ENCODE measurements at places on chromosomes 12 and 14.

DNA sequence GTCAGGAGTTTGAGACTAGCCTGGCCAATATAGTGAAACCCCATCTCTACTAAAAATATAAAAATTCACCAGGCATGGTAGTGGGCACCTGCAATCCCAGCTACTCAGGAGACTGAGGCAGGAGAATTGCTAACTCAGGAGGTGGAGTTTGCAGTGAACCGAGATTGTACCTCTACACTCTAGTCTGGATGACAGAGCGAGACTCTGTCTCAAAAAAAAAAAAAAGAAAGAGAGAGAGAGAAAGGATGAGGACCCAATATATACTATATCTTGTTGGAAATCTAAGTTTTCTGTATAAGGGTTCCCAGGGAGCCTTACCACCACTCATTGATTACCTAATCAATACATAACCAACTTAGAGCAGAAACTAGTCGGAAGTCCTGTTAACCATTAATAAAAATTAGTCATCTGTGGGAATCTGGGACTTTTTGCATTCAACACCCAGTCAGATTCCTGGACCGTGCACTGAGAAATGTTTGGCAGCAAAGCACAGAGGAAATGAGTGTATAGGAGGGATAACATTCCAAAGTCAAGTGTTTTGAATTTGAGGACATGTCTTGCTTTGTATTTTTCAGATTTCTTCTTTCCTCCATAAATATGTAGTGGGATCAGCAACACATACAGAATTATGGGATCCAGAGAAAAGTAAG is 44.8 kb upstream of the NR2C1 start:
- peak; percentile 90 for DNase-seq

- DNase-seq: no peak
Observed at GRCh38 chr14:101124815-101125214, 221.3 kb upstream of the RTL1 start.

GRCh38 chr14:52663850-52664249 is 31.5 kb downstream of the ERO1A start:
- DNase-seq: no peak

GRCh38 chr14:50402965-50403364 is 6.3 kb upstream of the CDKL1 start:
- peak; percentile 65 for DNase-seq

GRCh38 chr12:62934239-62934798 is 631 bp downstream of the PPM1H start:
- DNase-seq: peak; percentile 54

DNA sequence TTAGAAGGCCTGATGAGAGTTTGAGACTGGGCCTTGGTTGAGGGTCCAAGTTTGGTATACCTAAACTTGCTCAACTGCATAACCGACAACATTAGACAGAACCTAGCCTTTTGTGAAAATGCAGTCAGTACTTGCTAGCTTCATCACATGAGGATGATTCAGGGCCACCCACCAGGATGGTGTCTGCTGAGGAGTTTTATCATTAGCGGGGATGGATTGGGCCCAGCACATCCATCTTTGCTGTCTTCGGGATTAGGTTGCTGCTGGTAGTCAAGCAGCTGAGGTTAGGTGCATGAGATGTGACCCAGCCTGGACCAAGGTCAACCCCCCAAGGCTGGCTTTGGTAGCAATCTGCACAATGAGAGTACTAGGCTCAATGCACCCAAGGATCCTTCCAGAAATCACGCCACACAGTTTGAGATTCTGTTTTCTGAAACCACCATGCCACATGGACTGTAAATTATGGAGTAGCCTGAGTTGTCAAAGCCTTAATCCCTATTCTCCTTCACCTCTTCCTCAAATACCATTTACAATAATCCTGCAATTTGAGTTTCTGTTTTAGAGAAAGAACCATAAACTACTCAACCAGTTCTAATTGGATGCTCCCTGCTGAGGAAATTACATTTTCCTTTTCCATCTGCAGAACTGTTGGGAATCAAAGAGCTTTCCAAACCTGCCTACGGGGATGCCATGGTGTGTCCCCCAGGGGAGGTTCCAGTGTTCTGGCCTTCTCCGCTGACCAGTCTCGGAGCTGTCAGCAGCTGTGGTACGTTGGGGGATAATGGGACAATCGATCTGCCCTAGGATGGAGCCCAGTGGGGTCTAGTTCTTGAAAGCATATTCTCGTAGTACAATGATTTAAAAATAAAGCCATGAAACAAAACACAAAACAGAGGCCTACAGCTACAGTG is 61.7 kb downstream of the DGLUCY start:
- DNase-seq: no peak

- DNase-seq: no peak
Observed at GRCh38 chr12:13986031-13986430, 4.6 kb upstream of the GRIN2B start.

GRCh38 chr12:12405882-12406281 is 49.0 kb downstream of the BORCS5 start:
- DNase-seq: no peak

- DNase-seq: no peak
Observed at GRCh38 chr12:98727196-98727595, 82.1 kb downstream of the APAF1 start.

- no peak for DNase-seq
Observed at GRCh38 chr12:42270596-42270995, 32.5 kb upstream of the YAF2 start.

- DNase-seq: no peak
Observed at GRCh38 chr12:8906266-8907180, 7.8 kb upstream of the PHC1 start.

- DNase-seq: no peak
Observed at GRCh38 chr12:80041071-80041470, 58.3 kb upstream of the OTOGL start.

- DNase-seq: no peak
Observed at GRCh38 chr12:117485984-117486839, 124.8 kb upstream of the NOS1 start.

GRCh38 chr12:74229671-74230070 is 308.0 kb upstream of the ATXN7L3B start:
- no peak for DNase-seq

DNA sequence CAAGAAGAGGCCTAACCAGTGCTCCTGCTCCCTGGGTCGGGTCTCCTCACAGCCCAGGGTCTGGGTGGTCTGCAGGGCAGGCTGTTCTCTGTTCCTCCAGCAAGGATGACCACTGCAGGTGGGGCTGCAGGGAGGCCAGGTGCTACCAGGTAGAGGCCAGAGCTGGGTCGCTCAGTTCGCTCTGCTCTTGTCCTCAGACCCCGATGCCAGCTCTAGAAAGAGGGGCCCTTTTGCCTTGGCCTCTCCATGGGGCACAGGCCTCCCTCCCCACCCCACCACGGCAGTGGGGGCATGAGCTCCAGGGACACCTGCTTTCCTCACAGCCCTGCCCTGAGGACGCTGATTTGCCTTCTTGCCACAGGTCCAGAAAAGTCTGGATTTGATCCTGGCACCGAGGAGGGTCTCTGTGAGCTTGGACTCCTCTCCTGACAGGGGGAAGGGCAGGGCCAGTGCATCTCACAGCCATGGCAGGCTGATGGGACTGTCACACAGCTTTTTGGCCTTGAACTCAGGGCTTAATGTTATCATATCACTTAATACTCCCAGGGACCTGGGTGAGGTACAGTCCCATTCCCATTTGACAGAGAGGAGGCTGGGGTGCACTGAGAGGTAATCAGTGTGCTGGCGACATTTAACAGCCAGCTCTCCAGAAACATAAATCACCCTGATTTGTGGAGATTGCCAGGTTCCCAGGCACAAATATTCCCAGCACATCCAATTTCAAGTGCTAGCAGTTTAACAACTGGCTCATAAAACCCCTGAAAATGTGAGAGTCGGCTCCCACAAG is 273.0 kb upstream of the SFSWAP start:
- no peak for DNase-seq

DNA sequence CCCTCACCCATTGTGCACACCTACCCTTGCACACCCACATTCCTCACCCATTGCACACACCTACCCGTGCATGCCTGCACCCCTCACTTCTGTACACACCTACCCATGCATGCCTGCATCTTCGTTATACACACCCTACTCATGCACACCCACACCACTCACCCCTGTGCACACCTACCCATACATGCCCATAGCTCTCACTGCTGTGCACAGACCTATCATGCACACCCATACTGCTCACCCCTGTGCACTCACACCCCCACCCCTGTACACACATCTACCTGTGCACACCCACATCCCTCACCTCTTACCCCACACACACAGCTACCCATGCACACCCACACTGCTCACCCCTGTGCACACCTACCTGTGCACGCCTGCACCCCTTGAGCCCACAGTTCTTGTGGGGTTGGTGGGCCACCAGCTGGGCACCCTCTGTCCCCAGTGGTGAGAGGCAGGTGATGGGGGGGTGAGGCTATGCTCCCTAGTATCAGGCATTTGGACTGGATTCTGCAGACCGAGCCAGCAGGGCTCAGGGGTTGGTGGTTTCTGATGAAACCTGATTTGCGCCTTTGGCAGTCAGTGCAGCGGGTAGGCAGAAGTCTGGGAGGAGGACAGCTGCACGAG is 15.6 kb downstream of the CEP170B start:
- DNase-seq: no peak

- no peak for DNase-seq
Observed at GRCh38 chr12:46368138-46368537, 4.4 kb downstream of the SLC38A2 start.

GRCh38 chr14:97107080-97107479 is 309.9 kb downstream of the VRK1 start:
- peak; percentile 45 for DNase-seq

- peak; percentile 31 for DNase-seq
Observed at GRCh38 chr12:71439613-71440344, at the start of gene LGR5. TSS of gene LGR5 (plus strand) at chr12:71439798. CDS start at chr12:71440081, 283 bp downstream.

GRCh38 chr12:101493556-101493955 is 18.4 kb downstream of the SPIC start:
- no peak for DNase-seq

DNA sequence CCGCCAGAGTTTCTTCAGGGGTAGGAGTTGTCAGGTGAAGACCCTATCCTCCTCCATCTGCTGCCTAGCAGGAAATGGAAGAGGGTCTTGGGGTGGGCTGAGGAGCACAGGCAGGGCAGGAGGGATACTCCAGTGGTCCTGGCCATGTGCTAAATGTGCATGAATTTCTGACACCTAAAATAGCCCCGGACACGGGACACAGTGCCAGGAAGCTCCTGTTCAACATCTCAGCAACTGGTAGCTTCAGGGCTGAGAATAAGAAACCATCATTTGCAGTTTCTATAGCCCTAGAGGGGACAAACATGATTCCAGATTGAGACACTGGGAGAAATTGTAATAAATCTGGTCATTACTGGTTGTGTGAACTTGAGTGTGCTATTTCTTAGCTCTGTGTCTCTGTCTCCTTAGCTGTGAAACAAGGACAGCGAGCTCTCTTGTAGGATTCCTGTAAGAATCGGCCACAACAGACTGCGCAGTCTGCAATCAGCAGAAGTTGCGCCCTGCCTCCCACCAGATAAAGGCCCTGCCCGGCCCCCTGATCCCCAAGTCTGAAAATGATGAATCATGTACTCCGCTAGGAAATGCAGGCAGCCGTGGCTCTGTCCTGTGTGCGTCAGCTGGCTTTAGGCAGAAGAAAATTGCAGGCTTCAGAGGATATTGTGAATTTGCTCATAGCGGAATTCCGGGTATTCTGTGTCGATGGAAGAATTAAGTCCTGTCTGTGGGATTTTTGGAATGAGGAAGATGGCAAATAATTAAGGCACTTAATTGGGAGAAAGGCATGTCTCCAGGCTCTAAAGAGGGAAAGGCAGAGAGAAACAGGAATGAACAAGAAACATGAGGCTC is 35.2 kb upstream of the MEG3 start:
- no peak for DNase-seq

DNA sequence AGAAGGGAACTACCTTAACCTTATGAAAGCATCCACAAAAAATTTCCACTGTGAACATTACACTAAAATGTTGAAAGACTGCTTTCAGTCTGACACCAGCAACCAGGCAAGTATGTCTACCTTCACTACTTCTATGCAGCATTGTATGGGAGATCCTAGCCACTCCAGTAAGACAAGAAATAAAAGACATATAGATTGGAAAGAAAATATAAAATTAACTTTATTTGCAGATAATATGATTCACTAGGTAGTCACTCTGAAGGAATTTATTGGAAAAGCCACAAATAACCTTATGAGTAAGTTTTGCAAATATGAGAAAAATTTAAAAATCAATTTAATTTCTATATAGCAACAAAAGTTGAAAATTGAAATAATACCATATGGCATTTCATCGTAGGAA is 172.0 kb downstream of the RERGL start:
- DNase-seq: peak; percentile 70

GRCh38 chr12:93008044-93008778 is 79.1 kb upstream of the EEA1 start:
- DNase-seq: no peak

GRCh38 chr12:14696265-14696741 is at the start of gene GUCY2C:
TSS of gene GUCY2C (minus strand) at chr12:14696599. CDS start at chr12:14696448, 151 bp downstream.
- DNase-seq: no peak

DNA sequence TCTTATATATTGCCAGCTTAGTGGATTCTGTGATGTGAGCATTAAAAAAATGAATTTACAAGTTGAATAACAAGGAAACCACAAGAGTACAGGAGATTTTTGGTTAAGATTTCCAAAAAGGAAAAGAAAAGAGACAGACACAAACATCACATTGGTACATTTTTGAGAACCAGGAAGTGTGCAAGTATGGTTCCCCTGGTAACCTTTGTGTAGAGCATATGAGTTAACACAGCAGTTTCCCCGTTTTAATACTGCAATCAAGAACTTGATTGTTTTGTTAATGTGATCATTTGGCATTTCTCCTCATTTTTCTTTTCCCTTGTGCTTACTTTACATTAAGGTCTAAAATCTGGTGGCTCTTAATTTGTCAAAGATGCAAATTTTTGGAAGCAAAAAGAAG is 490.4 kb upstream of the ATP2B1 start:
- no peak for DNase-seq

- peak; percentile 27 for DNase-seq
Observed at GRCh38 chr14:63663428-63664341, 22.0 kb upstream of the WDR89 start.

DNA sequence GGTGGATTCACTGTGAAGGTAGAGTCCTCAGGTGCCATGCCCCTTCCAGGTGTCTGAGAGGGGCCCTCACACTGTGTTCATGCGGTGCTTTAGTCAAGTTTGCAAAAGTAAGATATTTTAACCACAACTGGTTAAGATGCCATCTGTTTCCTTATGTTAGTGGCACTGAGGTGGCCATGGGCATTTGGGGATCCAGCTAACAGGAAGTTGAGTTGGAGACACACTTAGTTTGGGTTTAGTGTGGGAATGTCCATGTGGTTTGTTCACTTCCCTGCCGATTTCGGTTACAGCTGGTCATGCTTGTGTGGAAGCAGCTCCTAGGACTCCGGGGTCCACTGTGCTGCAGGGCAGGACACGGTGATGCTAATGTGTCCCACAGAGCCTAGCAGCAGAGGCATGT is 17.3 kb upstream of the ABHD12B start:
- DNase-seq: no peak

DNA sequence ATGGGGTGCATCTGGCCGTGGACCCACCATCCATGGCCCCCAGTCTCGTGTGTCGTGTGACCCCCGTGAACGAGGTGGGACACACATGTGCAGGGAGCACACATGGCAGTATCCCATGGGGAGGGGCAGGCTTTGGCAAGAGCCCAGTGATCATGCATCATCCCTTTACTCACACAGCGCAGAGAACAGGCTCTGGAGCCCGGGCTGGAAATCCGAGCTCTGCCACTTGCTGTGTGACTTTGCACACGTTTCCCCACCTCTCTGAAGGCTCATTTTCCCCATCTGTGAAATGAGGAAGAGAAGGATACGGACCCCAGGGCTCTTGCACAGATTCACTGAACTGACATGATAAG is 119.9 kb downstream of the PHETA1 start:
- peak; percentile 51 for DNase-seq

- DNase-seq: no peak
Observed at GRCh38 chr12:28512406-28512805, 322.1 kb downstream of the CCDC91 start.

- no peak for DNase-seq
Observed at GRCh38 chr14:82362452-82362851, 828.8 kb upstream of the SEL1L start.

Data from ELR (cell line).